ENCODE measurements at places on chromosomes 7 and 10.

GRCh38 chr10:45374350-45375052 lies 485 bp downstream of the ALOX5 start:
- DNase-seq, result no peak

- DNase-seq, result no peak
Measured at GRCh38 chr10:132548106-132548823, 10.7 kb downstream of the INPP5A start.

DNA sequence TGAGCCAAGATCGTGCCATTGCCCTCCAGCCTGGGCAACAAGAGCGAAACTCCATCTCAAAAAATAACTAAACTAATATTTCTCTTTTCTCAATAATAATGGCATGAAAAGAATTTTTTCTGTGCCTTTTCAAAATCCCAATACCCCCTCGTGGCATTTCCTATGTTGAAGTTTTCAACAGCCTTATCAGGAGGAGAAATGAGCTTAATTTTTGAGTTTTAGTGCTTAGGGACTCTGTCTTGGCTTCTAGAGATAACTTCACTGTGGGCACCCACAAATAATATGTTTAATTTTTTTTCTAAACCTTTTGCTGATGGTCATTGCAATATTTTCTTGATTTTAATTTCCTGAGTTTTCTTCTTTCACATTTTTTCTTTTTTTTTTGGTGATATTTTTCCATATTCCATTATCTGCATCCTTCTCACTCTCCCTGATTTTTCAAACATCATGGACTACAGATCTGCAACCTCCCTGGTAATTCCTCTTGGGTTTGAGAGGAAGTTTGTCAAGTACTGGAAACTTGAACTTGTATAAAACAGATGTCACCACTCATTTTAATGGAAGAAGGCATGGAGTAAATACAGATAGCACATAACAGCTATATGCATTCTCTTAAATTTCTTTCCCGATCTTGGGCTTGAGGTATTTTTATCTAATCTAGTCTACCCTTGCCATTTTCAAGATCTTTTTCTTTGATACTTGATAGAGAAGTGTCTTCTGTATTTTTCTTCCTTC lies 84.0 kb downstream of the KAT6B start:
- no peak for DNase-seq

DNA sequence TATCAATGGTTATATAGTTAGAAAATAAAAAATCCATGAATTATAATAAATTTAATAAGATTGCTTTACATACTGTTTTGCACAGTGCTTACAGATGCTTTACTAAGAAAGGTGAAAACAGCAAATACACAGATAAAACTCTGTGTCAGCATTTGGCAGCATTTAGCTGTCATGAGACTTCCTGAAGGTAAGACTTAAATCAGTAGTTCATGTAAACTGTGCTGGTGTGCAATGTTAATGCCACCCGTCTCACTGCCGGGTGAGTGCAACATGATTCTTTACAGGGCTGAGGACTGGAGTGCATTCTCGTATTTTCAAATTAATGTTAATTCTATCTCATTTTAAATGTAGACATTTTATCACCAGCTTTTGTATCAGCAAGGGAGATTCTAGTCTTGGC lies 326.2 kb upstream of the POT1 start:
- DNase-seq, result no peak

GRCh38 chr7:5418285-5418582 lies 5.4 kb downstream of the TNRC18 start:
- DNase-seq, result no peak

DNA sequence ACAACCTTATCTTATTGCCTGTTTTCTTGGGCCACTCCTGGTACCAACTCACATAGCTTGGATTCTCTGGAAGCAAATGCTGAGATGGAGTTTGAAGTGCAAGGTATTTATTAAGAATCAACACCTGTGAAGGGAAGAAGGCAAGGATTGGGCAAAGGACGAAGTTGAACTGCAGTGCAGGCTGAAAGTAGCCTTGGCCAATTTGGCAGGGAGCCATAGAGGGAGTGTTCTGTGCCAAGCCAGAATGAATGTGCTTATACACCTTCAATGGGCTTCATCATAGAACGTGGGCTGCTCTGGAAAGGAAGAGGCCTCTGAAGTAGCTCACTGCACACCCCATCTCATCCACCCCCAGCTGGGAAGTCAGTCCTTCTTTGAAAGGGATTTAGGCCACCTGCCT lies 79.8 kb upstream of the IFRD1 start:
- no peak for DNase-seq

- DNase-seq, result no peak
Measured at GRCh38 chr7:20141666-20142065, 75.5 kb downstream of the MACC1 start.

- no peak for DNase-seq
Measured at GRCh38 chr7:129739427-129739826, 127.9 kb downstream of the NRF1 start.

- no peak for DNase-seq
Measured at GRCh38 chr7:90570373-90570959, 25.7 kb upstream of the CDK14 start.

- no peak for DNase-seq
Measured at GRCh38 chr7:158586499-158587161, 993 bp downstream of the PTPRN2 start.

DNA sequence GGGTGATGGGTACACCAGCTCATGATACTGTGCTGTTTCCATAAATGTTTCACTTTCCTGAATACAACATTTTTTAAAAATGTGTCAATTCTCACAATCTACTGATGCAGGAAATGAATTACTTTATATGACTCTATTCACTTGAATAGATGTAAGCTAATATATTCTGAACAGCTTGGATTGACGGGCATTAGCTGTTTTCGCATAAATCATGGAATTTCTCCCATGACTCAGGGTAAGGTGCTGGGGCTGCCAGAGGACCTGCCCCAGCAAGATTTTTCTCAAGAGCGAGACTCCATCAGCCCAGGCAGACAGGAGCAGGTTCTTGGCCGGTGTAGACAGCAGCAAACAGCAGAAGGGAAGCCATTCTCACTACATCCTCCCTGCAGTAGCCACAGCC lies 107.1 kb downstream of the PFKFB3 start:
- DNase-seq, result no peak
